ENCODE measurements at places on chromosomes 2 and 18.

GRCh38 chr18:42231284-42231683 lies 276.2 kb downstream of the PIK3C3 start:
- no peak for DNase-seq

DNA sequence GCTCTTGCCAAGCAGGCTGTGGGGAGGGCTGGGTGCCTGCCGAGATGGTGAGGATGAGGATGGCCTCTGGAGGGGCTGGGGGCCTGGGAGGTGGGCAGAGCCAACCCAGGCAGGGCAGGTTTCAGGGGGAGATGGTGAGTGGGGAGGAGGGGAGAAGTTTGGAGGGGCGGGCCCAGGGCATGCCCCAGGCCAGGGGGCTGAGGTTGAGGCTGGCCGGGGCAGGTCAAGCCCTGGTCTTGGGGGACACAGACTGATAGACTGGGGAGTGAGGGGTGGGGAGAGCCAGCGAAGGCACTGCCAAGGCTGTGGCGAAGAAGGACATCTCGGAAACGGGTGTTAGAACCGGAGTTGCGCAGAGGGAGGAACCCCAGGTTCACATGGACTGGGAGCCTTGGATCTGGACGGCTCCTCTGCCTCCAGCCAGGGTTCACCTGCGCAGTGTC lies 12.6 kb downstream of the CAPN10 start:
- no peak for DNase-seq

DNA sequence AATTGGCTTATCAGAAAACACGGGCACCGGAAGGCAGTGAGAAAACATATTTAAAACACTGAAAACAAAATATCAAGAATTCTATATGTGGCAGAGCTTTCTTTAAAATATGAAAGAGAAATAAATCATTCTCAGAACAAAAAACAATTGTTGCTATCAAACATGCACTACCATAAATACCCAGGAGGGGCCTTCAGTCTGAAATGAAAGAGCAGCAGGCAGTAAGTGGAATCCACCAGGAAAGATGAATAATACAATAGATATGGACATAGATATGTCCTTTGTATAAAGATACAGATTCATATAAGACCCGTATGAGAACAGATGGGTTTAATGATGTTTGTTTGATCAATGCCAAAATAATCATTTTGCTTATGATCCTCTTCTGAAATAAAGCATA lies 142.0 kb downstream of the TMEM18 start:
- DNase-seq: no peak

- DNase-seq: no peak
Observed at GRCh38 chr2:24354957-24355356, 5.4 kb downstream of the ITSN2 start.

- no peak for DNase-seq
Observed at GRCh38 chr2:150705767-150706166, 218.3 kb upstream of the RND3 start.

- no peak for DNase-seq
Observed at GRCh38 chr18:29154758-29155725, 978.1 kb upstream of the CDH2 start.

DNA sequence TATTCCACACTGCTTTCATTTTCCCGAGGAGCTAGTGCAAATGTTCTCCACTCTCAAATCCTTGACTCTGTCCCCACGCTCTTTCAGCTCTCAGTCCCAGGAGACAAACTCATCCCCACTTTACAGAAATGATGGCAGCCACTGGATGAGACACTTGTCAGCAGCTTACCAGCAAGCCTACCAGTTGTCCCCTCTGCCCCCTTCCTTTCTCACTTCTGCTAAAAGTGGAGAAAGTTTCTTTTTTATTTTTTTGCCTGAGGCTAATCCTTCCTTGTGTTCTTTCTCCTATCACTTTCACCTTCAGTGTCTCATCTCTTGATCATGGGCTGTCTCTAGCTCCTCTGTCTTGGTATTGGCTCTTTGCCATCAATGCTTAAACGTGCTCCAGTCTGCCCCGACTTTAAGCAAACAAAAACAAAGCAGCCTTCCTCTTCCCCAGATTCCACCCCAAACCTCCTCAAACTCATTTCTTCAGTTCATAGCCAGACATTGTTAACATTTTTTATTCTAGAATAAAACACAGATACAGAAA lies 64.5 kb downstream of the TTC32 start:
- no peak for DNase-seq

DNA sequence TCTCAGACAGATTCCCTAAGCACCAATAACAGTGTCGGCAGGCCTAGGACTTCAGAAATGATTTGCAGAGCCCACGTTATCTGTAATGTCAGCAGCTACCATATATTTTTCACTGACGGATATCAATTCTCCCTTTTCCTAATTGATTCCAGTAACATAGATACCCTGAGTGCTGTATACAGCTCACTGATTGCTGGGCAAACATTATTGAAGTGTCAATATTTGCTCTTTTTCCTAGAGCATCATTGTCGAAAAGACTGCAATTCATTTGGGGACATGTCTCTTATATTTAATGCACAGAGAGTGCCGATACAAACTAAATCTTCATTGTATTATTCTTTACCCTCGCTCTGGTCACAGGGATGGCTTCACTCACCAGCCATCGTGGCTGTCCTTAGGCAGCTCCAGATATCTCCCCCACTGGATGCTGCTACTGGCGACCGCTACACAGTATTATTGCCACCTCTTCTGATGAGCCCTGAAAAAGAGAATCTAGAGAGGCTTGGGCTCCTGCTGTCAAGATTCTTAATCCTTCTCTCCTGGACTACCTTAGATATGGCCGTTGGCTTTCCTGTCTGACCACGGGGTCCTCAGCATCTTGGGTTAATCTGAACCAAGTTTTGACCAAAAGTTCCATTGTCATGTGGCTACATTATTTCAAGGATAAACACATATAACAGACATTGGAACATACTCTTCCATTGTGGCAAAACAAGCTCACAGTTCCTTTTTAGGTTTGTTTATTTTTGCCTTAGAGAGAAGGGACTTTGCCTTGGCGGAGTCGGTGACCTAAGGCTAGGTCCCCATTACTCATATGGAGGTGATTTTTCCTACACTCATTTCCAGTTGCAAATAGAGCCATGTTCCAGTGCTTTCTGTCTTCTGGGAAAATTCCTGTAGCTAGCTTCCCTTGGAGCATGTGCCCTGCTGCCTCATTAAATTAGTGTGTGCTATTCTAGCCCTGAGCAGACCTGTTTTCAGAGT lies 105.4 kb downstream of the CPO start:
- DNase-seq: no peak

DNA sequence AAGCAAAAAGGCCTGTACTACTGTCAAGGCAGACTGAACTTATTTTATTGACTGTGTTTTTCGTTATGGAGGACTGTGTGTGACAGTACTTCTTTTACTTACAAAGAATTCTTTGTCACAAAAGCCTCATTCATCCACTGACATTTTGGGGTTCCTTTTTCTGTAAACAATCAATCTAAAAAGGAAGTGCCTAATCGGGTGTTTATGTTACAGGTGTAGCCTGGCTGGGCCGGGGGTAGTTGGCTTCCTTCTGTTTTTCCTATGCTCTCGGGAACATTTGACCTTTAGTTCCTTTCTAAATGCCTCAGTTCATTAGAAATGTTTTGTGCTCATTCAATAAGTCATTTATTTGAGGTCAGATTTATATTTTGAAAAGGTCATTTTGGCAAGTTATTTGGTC lies 8.3 kb downstream of the ZCCHC2 start:
- no peak for DNase-seq

DNA sequence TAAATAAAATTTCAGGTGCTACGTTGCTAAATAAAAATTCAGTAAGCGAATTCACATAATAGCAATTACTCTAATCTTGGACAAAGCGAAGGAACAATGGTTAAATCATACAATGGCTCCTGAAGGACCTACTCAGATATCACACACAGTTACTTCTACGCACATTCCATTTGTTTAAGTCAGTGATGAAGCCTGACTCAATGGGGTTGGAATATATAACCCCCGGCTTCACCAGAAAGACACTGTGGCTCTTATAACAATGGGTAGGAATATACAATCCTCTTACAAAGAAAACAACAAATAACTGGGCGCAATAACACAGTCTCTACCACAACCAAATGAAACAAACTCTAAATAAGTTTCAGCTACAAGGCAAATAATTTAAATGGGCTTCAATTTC lies 349.5 kb downstream of the IRS1 start:
- DNase-seq: no peak

- DNase-seq: no peak
Observed at GRCh38 chr2:188032306-188032705, 259.4 kb upstream of the GULP1 start.

DNA sequence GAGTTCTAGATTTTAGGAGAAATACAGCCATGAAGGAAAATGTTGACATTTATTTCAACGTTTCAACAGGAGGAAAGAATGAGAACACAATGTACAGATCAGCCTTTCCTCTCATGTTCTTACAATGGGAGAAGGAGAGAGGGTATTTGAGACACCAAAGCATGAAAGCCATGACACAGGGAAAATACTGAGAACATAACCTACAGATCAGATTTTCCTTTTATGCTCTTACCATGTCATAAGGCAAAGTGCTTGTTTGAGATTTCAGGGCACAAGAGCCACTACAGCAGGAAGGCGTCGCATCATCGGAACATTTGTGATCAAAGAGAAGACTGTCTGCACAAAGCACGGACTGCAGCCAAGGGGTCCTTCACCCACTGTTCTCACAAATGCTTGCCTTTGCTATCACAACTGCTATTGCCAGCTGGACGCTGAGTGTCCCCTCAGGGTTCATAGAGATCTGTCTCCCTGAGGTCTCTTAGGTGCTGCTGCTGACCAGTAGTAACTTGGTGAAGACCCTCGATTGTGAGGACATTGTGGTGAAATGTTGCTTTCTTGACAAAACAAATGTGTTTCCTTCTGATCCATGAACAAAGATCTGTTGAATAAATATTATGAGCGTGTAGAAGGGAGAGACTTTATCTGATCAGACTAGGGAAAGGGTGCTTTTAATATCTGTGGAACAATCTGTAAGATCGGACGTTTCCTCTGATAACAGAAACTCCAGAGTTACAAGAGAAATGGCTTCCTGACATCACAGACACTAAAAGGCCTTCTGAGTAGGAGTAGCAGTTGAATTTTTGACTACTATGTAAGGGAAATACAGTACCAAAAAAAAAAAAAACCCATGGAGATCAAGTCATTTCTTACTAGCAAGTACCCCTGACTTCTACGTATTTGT lies 6.4 kb upstream of the IL1RL1 start:
- no peak for DNase-seq

GRCh38 chr2:241469746-241470145 lies 38.6 kb downstream of the STK25 start:
- DNase-seq: no peak

- DNase-seq: no peak
Observed at GRCh38 chr2:19554520-19554919, 196.1 kb upstream of the OSR1 start.

GRCh38 chr2:216732334-216732733 lies 37.0 kb upstream of the IGFBP5 start:
- DNase-seq: no peak

GRCh38 chr2:8015848-8016600 lies 665.8 kb upstream of the ID2 start:
- no peak for DNase-seq

DNA sequence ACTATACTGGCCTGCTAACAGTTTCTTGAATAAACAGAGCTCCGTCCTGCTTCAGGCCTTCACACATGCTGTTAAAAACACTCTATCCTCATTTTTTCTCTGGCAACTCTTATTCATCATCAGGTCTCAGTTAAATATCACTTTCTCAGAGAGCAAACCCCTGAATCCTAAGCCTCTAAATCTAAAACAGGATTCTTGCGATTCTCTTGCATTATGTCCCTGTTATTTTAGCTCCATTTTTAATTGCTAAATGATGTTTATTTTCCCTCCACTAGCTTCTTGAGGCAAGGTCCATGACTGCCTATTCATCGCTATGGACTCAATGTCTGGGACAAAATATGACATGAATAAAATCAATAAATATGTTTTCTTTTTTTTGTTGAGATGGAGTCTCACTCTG lies 190.7 kb upstream of the SMAD7 start:
- no peak for DNase-seq

DNA sequence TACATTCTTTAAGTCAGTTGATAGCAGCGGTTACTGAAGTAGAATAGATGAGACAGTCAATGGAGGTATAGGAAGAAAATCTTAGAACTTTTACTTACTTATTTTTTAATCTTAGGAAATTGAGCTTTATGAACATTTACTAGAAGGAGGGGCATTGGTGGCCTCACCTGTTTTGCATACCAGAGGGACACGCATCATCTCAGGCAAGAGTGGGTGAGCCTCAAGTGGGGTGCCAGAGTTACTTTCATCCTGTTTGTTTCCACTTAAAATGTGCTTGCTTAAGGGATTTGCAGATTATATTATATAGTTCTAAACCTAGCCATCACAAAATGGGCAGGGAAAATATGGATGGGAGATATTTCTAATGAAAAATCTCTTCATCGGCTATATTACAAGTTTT lies 61.6 kb downstream of the WDR7 start:
- no peak for DNase-seq

- no peak for DNase-seq
Observed at GRCh38 chr2:12487253-12488004, 229.3 kb upstream of the TRIB2 start.

DNA sequence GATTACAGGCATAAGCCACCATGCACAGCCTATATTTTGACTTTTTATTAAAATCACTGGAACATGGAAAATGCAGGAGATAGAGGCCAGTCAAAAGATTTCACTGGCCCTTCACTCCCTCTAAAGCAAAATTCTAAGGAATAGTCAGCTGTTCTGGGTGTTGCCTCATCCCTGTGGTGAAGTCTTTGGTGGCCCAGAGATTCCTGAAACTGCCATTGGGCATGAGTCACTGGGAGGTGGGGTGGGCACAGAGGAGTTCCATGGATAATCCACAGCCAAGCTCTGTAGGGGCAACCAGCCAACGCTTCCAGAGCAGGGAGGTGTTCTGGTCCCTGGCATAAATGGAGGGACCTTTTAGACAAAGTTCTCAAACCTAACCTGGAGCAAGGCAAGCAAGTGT lies 89.7 kb upstream of the TTC39C start:
- DNase-seq: no peak

- DNase-seq: no peak
Observed at GRCh38 chr2:25372405-25373268, 30.9 kb upstream of the DNMT3A start.

GRCh38 chr2:19347619-19348562 lies 10.5 kb downstream of the OSR1 start:
- DNase-seq: peak; percentile 91

DNA sequence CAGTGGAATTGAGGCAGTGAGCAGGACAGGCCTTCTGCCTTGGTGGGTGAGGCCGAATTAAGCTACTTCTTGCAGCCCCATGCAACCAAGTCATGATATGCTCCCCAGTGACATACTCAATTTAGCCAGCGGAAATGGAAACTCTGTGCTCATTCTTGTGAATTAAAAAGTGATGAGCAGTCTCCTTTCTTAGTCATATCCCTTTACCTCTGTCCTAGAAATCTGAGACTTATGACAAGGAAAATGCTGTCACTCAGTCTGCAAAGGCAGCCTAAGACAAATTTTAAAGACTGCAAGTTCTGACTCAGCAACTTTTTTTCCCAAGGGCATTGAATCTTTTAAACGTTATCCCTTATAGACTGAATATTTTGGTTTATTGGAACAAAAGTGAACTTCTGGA lies 218.2 kb downstream of the SH3BP4 start:
- DNase-seq: no peak
